ENCODE measurements at places on chromosomes 7 and 10.

DNA sequence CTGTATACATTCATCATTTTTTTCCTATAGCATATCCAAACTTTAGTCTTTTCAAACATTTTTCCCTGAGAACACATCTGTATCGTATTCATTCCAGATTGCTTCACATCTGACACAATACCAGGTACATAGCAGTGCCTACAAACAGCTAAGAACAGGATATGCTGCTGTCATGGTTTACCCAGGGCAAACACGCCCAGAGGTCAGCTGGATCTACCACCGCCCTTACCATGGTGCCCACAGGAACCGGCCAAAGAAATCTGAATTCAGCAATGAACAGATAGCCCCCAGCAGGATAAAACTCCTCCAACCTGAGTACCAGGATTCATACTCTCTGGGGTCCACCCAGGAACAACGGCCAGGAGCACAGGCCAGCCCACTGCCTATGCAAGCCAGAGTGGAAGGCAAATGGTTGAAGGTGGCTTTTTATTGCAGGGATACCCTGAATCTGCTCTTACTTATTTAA lies 43.0 kb downstream of the TNS3 start:
- DNase-seq, result no peak

DNA sequence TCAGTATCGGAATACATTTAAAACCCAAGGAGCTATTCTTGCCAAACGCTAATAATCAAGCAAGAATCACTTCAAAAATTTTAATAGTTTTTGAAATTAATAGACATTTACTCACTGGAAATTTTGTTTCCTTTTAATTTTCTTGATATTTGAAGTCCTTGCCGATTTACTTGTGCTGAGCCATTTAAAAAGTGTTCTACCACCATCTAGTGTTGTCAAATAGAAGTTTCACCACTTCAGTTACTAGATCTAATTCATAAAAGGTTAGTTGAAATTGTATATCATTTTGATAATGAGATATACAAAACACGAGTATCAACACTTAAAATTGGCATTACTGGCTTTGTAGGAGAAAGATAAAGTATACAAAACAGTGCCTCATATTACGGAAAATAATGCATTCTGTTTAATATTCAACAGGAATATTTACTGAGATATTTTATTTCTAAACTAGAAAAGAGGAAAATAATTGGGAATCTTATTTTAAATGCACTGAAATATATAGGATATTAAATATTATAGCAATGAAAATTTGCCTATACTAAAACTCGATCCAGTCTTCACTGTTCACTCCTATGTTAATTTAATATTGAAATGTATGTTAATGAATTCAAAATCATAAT lies 664.8 kb upstream of the SEMA3D start:
- DNase-seq, result peak; percentile 78

DNA sequence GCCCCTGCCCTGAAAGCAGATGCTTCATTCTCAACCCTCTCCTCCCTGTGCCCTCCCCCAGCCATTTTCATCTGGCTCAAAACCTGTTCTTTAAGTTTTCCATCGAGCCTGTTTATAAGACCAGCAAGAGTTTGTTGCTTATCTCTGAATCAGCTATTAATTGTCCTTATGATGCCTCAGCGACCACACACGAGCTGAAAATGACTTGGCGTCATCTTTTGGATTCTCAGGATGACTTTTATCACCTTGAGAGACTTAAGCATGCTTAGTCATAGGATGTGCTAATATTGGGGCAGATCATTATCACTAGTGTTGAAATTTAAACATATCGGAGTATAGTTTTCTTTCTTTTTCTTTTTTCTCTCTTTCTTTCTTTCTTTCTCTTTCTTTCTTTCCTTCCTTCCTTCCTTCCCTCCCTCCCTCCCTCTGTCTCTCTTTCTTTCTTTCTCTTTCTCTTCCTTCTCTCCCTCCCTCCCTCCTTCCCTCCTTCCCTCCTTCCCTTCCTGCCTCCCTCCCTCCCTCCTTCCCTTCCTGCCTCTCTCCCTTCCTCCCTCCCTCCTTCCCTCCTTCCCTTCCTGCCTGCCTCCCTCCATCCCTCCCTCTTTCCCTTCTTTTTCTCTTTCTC lies 184.5 kb downstream of the PHTF2 start:
- no peak for DNase-seq

DNA sequence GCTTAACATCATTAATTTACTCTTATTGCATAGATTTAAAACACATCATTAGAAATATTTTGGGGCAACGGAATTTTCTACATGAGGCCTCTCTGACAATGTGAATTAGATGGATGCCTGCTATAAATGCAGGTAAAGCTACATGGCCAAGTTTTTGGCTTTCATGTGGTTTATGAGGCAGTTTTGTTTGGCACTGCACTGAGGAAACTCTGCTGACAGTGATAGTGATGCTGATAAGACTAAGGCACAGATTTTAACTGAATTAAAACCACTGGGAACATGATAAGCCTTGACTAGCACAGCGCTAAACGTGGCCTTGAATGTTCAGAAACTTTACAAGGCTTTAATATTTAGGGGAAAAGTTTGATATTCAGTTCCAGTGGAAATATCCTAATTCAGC lies 114.3 kb upstream of the NOBOX start:
- no peak for DNase-seq

DNA sequence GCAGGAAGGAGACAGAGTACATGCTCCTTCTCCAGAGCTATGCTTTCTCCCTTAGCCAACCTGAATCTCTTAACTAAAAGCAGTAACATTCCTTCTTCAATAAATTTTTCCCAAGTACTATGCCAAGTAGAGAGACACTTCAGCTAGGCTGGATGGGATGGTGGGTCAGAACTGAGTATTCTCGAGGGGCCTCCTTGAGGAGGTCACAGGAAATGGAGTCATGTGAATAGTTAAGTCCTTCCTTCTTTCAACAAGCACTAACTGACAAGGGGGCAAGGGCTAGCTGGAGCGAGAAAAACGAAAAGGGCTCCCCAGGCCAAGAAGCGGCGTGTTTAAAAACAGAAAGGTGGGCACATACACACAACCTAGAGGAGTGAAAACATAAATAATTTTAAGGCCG lies 5.5 kb downstream of the RSU1 start:
- DNase-seq, result no peak

DNA sequence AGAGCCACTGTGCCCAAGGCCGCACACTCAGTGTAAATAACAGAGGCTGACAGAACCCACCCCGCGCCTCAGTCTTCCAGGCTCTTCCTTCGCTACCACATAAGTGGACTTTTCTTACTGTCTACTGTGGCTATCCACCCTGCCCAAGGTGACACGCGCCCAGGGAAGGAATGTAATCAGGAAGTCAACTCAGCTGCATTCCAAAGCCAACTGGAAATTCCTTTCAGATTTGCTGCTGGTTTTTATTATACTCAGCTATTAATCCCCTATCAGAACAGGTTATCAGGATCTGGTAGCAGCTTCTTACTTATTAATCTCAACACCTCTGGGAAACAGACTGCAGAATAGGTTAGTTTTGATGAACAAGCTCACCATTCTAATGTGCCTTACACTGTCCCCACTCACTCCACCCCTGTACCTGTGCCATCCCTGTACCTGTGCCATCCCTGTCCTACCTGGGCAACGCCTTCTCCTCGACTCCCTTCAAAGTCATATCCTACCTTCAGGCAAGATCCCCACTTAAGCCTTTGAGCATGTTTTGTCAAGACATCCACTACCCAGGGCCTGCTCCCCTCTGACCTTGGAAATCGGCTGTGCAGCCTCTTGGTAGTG lies 90.7 kb downstream of the NHLRC2 start:
- DNase-seq, result peak; percentile 65

DNA sequence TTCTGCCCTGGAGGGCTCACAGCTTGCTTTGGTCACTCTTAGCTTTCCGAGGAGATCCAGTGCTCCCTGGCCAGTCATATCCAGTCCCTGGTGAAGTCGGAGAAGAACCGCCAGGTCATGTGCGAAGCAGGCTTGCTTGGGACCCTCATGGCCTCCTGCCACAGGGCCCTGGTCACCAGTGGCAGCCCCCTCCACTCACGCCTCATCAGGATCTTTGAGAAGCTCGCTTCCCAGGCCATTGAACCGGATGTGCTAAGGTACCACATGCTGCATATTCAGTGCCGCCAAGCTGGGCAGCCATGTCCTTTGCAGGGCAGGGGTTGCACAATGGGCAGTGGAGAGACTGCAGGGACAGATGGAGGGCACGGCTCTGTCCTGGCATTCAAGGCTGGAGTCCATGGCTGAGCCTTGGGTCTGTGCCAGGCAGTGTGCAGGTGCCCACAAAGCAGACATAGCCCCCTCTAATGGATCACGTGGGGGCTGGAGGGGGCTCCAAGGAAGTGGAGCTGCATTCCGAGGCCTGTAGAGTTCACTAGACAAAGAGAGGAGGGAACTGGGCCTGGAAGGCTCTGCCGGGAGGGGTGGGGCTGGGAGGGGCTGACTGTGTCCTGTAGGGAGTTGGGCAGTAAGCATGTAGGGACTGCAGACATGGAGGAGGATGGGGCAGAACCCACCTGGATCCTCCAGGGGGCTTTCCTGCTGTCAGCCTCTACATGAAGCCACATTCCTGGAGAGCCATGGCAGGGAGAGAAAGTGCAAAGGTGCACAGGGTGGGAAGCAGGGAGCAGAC lies 89.9 kb downstream of the WDFY4 start:
- no peak for DNase-seq

DNA sequence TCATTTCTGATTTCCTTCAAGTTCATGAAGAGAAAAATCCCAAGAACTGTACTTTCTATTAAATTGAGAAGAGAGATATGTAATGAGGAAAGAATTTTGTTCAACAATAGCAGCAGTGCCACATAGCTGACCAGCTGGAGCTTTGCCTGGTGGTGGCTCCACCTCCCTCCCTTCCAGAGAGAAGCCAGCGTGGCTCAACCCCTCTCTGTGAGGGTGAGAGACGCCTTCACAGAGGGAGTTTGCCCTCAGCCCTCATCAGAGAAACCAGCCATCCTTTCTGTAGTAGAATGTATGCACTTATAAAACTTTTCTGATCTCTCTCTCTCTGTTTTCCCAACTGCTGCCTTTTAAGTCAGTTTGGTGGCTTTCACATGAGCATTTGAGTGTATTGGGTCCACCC lies 20.5 kb upstream of the COL1A2 start:
- no peak for DNase-seq

GRCh38 chr7:50647286-50647980 lies 82.2 kb upstream of the DDC start:
- DNase-seq, result no peak

GRCh38 chr10:69644658-69645295 lies 14.7 kb downstream of the FAM241B start:
- DNase-seq, result peak; percentile 48

- no peak for DNase-seq
Measured at GRCh38 chr7:149685455-149685854, 87.9 kb downstream of the ZNF467 start.

GRCh38 chr7:4749798-4750197 lies 25.6 kb upstream of the AP5Z1 start:
- DNase-seq, result no peak

DNA sequence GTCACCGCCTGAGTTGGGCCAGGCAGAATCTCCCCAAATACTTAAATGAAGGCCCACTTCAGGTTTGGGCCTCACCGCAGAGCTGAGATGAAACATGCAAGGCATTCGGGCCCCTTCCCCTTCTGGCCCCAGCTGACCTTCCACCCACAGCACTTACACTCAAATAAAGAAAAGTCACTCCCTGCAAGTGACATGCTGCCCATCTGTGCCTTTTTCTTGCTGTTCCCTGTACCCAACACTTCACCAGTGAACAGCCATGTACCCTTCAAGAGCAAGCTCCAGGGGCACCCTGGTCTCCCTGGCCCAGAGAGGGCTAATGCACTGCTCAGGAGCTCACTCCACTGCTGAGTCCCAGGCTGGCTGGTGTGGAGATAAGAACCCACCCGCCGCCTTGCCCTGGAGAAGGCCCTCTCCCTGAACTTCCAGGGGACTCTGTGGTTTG lies 40.7 kb downstream of the ZCCHC24 start:
- no peak for DNase-seq

DNA sequence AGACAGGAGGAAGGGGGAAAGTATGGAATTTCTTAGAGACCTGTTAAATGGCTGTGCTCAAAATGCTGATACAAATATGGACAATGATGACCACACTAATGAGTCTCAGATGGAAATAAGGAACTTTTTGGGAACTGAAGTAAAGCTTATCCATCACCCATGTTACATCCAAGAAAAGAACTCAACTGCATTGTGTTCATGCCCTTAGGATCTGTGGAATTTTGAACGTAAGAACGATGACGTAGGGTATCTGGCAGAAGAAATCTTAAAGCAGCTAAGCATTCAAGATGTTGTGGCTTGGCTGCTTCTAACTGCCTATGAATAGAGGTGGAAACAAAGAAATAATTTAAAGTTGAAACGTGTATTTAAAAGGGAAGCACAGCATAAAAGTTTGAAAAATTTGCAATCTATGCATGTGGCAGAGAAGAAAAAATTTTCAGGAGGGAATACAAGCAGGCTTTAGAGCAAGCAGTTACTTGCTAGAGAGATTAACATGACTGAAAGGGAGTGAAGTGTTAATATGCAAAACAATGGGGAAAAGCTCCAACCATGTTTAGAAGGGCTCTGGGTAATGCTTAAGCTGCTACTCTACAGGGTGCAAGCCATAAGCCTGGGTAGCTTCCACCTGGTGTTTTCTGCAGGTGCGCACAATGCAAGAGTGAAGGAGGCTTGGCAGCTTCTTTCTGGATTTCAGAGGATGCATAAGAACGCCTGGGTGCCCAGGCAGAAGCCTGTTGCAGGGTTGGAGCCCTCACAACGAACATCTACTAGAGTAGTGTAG lies 499.7 kb upstream of the SEMA3D start:
- no peak for DNase-seq

- DNase-seq, result no peak
Measured at GRCh38 chr7:78777829-78778228, 675.6 kb downstream of the MAGI2 start.

- no peak for DNase-seq
Measured at GRCh38 chr10:43203448-43204041, 63.3 kb downstream of the RASGEF1A start.

DNA sequence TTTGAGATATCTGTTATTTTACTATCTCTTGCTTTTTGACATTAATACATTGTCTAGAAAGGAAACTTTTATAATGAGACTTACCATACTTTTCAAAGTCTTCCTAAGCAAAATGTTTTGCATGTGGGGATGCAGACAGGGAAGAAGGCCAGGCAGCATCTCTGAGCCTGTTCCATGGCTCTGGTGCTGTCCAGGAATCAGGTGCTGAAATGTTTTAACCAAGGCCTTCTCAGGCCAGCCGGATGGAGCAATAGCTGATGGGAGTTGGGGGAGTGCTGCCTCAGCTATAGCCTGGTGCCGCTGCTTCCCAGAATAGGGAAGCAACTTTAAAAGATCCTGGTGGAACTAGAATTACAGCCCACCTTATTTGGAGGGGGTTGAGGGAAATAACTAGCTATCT lies 38.5 kb downstream of the CRTAC1 start:
- DNase-seq, result peak; percentile 8

GRCh38 chr10:51397695-51398094 lies 301.7 kb downstream of the CSTF2T start:
- DNase-seq, result no peak

GRCh38 chr10:110704906-110705476 lies 60.9 kb downstream of the RBM20 start:
- DNase-seq, result no peak

DNA sequence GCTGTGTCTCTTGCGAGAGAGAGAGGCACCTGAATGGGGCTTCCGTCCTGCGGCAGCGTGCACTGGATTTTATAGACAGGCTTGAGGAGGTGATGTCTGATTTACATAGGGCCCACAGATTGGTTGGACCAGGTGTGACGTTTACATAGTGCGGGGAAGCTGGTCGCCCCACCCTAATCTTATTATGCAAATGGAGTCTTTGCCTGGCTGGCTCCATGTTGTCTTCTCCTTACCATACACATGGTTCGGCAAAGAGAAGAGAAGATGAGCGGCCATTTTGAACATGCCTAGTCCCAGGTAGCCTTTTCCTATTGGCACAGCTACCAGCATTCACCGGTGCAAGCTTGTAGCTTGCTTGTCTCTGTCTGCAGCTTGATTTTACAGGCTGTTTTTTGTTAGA lies 238.5 kb upstream of the GALNT17 start:
- DNase-seq, result no peak
